HuH-7.5 (cell line): ENCODE measurements at places on chromosomes 5 and 9.

DNA sequence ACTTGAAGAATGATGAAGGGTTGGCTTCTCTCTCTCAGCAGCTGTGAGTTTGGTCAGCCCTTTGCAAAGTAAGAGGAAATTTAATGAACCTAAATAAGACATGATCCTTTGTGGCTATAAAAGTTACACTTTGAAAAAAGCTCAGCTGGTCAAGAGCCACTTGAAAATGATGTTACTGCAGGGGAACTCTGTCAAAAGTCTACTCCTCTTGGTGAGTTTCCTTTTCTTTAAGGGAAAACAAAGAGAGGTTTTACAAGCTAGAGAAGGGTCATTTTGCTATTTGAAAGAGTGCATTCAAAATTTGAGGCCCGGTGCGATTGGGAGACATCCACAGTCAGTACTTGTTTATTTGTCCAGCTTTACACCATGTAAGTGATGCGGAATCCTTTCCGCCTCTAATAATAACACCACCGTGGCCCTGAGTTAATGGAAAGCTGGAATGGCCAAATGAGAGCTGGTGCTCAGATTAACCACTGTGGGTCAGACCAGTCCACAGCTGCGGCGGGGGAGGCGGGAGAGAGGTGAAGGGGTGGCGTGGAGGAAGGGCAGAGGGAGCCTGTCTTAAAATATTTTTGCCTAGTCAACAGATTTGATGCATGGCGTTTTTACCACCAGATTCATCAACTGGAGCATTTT is 404.0 kb downstream of the TLE4 start:
- no peak for DNase-seq

GRCh38 chr9:18385696-18386490 is 88.1 kb upstream of the ADAMTSL1 start:
- no peak for DNase-seq

GRCh38 chr5:147925020-147925419 is 18.7 kb upstream of the C5orf46 start:
- no peak for DNase-seq

GRCh38 chr9:85425153-85425611 is 316.6 kb downstream of the AGTPBP1 start:
- DNase-seq = peak; percentile 57

DNA sequence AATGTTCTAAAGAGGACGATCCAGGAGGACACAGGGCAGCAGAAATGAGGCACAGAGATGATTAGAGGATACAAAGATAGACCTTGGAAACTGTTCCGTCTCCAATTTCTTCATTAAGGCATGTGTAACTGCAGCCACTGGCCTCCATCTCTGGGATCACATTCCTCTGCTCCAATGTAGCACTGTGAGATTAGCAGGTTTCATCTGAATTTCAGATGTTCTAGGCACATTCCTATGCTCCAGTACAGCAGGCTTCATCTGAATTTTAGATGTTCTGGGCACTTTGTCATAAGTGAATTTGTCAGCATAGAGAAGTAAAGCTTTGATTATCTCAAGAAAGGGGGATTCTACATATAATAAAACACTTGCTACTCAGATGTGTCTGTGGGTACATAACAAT is 671.4 kb downstream of the MTRR start:
- no peak for DNase-seq

DNA sequence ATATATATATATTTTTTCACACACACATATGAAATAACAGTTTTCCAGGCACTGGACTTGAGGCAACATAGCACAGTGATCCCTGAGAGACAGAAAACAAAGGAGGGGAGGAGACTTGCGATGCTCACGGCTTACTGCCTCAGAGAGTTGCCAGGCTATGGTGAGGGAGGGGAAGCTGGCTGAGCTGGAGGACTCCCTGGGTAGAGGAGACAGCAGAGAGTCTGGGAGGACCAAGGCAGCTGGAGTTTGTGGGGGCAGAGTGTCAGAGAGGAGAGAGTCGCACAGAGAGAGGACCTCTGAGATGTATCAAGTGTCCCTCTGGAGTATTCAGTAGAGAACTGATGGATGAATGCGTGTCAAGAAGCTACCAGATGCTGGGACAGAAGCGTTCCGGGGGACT is 23.1 kb upstream of the QSOX2 start:
- DNase-seq = no peak

DNA sequence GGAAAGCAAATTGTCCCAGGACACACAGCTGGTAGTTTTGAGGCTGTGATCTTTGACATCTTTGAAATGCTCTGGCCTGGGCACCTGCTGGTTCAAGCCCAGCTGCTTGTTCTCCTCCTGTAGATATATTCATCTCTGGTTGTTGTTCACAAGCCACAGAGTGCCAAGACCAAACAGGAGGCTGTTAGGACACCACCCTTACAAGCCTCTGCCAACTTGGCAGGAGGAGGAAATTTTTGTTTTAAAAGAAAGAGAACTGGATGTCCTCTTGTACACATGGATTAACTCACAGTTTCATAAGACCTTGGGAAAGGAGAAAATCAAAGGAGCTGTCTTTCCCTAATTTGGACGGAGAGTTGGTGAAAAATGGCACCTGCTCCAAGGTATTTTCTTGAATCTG is 8.5 kb upstream of the ZFP62 start:
- no peak for DNase-seq

DNA sequence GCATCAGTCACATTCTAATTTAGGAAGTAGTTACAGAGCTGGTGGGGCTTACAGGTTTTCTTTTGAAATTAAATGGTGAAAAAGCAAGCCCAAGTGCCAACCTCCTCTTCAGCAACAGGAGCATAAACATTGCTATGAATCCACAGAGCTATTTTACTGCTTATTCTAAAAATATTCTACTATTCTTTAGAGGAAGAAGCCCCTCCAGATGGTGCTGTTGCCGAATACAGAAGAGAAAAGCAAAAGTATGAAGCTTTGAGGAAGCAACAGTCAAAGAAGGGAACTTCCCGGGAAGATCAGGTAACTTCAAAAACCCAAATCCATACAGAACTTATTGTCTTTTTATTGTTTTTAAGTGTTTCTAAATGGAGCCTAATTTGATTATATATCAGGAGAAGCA is 202.8 kb downstream of the CWC27 start:
- DNase-seq = no peak

- no peak for DNase-seq
These were observed 87.7 kb upstream of the PTPN3 start for GRCh38 chr9:109585796-109586195.

DNA sequence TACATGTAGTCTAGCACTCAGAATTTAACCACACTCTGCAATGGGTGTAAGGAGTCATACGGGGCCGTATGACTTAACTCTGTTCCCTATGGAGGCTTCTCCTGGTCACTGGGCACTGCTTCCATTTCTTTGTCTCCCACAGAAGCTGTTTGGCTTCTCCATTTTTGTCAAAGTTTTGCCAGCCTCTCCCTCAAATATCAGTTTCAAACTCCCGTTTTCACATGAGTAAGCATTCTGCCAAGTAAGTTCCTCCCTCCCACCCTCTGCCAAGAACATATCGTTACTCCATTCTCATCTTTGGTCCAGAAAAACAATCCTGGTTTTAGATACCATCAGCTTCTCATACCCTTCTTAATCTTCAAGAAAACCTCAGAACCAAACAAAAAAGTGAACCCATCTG is 6.1 kb downstream of the AFAP1L1 start:
- DNase-seq = no peak

DNA sequence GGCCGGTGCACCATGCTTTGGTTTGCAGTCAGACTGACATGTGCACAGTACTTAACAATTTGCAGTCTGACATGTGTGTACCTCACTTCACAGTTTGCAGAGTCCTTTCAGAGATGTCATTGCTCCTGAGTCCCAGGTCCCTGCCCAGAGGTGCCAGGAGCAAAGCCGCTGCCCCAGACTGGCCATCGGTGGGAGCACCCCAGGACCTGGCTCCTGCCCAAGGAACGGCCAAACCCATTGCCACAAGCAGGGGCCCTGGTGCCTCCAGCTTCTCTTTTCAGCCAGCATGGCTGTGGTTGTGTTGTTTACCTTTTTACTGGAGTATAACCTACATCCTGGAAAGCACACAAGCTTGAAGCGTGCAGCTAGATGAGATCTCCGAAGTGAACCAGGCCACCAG is 28.6 kb downstream of the RASGEF1C start:
- DNase-seq = no peak

DNA sequence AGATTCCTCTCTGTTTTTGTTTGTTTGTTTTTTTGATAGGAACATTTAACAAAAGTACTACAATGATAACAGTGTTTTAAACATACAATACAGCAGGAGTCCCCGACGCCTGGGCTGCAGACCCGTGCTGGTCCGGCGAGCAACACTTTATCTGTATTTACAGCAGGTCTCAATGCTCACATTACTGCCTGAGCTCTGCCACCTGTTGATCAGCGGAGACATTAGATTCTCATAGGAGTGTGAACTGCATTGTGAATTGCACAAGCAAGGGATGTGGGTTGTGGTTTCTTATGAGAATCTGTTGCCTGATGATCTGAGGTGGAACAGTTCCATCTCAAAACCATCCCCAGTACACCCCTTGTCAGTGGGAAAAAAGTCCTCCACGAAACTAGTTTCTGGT is 1068.5 kb upstream of the CDH10 start:
- DNase-seq = no peak

DNA sequence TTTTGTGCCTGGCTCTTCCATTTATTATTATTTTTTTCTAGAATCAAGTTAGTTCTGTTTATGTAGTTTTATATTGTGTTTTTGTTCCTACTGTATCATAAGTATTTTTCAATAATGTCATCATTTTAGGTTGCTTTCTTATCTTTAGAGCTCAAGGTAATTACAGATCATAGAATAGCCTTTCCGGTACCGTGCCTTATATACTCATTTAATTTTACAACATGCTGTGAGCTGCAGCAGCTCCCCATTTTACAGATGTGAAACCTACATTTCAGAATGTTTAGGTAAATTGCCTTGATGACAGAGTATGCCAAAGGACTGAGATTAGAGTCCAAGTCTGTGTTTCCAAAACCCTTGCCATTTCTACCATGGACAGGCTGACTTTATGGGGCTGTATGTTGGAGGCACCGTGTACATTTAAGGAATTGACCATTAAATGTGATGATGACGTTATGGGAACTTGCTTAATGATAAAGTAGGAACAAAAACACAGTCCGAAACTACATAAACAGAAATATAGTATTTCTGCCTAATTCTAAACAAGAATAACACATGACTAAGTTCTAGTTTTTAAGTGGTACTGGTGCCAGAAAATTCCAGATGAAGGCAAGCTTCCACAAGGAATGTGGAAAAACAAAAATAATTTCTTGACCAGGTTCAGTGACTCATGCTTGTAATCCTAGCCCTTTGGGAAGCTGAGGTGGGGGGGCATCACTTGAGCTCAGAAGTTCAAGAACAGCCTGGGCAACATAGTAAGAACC is 97.7 kb downstream of the IQGAP2 start:
- DNase-seq = no peak

DNA sequence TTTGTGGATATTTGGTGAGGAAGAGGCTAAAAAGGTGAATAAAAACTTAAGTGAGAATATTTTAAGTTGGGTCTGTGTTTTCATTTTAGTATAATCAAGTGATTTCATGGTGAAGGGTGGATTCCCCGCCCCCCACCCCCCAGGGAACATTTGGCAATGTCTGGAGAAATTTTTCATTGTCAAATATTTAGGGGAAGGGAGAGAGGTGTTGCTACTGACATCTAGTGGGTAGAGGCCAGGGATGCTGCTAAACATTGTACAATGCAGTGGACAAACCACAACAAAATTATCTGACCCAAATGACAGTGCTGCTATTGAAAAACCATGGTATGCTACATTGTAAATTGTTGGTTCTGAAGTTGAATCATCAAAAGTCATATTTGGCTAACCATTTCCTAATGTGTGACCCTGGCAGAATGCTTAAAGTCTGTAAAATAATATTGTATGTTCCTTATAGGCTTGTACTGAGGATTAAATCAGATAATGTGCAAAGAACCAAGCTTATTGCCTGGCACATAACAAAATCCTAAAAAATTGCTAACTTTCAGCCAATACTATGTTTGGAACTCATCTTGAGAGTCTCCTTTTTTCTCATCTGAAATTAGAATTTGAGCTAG is 5.6 kb downstream of the C5orf24 start:
- peak; percentile 11 for DNase-seq

- no peak for DNase-seq
These were observed 26.5 kb upstream of the KCNN2 start for GRCh38 chr5:114335391-114335790.

DNA sequence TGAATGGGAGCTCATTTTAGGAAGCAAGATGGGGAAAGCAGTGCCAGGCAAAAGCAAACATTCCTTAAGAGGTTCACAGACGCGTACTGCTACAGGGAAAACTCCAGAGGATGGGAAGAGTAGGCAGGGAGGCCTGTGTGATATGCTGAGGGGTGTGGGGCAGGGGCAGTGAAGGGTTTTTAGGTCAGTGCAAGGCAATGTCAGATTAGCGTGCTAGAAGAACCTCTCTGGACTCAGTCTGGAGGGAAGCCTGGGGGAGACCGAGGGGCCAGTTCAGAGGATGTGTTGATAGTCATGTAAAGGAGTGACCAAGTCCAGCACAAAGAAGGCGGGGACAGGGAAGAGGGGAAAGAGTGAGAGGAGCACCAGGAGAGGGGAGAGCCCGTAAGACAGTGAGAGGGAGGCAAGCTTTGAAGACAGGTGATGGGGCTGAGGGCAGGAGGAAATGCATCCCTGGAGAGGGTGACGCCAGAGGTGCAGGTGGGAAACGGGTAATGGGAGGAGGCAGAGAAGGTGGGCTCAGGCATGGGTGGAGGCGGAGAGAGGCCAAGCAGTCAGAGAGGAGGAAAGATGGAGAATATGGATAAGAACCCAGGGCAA is 134.5 kb downstream of the MTX3 start:
- no peak for DNase-seq

DNA sequence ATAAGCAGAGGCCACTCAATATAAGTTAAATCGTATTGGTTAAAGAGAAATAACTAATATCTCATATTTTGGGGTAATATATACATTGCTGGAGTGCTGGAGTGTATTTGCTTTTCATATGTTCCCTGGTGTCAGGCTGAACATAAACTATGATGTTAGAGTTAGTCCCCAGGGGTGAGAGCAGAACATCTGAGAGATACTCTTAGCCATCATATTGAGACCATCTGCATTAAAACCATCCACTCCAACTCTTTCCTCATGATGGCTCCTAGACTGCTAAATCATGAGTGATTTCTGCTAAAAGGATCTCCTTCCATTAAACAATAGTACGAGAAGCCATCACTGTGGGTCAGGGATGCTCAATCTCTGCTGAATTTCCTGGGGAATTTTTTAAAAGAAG is 436.2 kb downstream of the DTWD2 start:
- no peak for DNase-seq

- no peak for DNase-seq
These were observed 208.4 kb downstream of the AOPEP start for GRCh38 chr9:94934816-94935328.

DNA sequence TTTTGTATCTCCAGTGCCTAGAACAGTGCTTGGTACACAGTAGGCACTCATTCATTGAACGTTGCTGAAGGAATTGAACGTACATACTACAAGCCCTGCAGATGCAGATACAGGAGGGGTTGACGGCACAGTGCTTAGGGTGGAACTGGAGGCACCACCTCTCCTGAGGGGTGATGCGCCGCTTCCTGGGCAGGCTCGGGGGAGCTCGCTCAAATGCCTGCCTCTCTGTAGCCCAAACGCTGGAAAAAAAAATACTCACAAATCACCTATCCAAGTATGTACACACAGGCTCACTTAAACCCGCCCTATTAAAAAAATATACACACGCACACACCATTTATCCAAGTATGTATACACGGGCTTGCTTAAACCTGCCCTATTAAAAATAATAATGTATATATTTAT is 536 bp upstream of the COMMD10 start:
- peak; percentile 29 for DNase-seq
